ENCODE measurements at places on chromosomes 5 and 9. TPM values are rescaled to one million over a fixed set of nuclear protein-coding genes. Genes with fewer than 3 reads are reported as not detected.

- peak; percentile 19 for DNase-seq
These were observed 299.3 kb downstream of the DIRAS2 start for GRCh38 chr9:90343366-90343765.

GRCh38 chr9:115194216-115194615 is 76.3 kb upstream of the TNC start:
- DNase-seq, result peak; percentile 31

The SLIT3 gene
- 52.5 TPM for total RNA-seq

The THOC3 gene
- total RNA-seq, result 19.0 TPM
